Activated CD8-positive, alpha-beta memory T cell treated with anti-CD3 and anti-CD28 coated beads, Interleukin-2, amount 50 U/mL, for 4 hours (primary cell): ENCODE measurements at places on chromosomes 7 and 10.

GRCh38 chr10:52988923-52989322 is 216.3 kb upstream of the MBL2 start:
- DNase-seq, result no peak

GRCh38 chr10:35934642-35934995 is 292.5 kb upstream of the FZD8 start:
- no peak for DNase-seq

DNA sequence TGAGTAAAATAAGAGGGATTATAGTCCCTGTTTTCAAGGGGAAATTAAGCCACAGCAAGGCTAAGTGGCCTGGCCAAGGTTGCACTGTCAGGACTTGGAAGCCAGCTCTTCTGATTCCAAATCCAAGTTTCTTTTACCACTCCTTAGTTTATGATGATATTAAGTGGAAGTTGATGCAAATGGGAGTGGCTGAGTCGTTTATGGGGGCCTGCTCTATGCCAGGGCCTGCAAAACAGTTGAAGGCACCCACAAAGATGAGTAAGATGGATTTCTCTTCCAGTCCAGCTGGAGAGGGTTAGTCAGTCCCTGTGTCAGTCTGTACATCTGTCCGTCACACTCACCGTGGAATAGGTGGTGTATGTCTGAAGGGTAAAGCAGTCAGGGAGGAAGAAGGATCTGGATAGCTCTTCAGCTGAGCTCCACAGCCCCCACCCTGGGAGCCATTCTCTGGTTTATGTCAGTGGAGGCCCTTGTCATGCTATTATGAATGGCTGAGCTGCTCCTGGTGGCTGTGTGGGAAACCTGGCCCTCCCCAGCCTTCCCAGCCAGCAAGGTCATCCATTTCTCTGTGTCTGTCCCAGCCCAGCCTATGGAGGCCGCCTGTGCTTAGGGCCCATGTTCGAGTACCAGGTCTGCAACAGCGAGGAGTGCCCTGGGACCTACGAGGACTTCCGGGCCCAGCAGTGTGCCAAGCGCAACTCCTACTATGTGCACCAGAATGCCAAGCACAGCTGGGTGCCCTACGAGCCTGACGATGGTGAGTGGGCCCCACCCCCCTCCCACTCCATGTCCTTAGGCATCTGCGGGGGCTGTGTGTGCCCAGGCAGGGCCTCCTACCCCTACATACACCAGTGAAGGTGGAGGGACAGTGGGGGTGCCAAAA is 44.5 kb downstream of the TBATA start:
- DNase-seq, result no peak

DNA sequence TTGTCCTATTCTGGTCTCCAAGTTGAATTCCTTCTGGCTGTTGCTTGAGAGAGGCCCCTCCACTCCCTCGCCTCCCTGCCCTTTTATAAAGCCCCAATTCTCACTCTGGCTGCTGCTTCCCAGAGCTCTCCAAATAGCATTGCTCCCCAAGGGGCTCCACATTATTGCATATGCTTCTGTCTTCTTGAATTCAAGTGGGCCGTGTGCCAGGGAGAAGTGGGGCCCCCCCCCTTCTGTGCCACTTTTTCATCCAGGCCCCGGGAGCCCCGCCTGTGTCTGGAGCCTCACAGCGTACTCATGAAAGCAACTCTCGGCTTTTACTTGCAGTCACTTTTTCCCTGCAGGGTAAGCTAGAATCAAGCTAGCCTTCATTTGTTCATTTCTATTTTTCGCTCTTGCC is 265.1 kb downstream of the CCSER2 start:
- no peak for DNase-seq

DNA sequence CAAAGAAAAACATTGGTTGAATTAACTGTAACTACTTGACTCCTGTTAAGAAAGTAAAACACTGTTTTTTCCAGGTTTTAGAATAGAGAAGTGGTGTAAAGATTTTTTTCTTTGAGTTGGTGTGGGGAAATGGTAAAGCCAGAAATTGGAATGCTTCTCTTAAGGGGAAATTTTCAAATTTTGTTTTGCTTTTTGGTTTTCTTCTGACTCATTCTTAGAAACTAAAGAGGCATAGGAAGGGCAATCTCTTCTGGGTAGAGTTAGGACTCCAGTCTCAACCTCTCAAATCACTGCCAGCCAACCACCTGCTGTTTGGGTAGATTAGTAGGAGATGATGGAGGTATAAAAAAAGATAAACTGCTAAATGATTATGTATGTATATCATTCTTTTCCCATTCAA is 47.7 kb upstream of the STRIP2 start:
- no peak for DNase-seq

- no peak for DNase-seq
Observed at GRCh38 chr7:134298902-134299683, 17.6 kb downstream of the SLC35B4 start.

- no peak for DNase-seq
Observed at GRCh38 chr7:70920876-70921275, 211.1 kb upstream of the GALNT17 start.

- no peak for DNase-seq
Observed at GRCh38 chr10:10730471-10731043, 287.1 kb upstream of the CELF2 start.

GRCh38 chr10:1133495-1134045 is 77.4 kb downstream of the WDR37 start:
- no peak for DNase-seq

DNA sequence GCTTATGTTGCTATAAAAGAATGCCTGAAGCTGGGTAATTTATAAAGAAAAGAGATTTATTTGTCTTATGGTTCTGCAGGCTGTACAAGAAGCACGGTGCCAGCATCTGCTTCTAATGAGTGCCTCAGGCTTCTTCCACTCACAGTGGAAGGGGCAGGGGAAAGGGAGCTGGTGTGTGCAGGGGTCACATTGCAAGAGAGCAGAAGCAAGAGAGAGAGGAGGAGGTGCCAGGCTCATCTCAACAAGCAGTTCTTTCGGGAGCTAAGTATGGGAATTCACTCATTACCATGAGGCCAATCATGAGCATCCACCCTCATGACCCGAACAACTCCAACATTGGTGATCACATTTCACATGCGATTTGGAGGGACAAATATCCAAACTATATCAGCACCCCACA is 17.2 kb upstream of the SLK start:
- DNase-seq, result no peak

DNA sequence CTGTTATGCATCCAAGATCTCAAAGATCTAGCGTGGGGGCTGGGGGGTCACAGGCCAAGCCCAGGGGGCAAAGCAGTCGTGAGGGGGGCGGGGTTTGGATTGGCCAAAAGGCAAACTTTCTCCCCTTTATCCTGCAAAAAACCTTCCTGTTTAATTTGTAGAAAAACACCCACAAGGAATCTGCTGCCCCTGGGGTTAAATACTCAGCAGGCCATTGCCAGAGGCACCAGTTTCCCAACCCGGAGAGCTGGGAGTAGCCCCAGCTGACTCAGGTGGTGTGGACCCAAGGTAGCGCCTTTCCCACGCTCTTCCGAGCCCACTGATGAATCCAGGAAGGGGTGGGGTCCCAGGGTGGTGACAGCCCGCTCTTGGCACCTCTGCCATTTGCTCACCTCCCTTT is 21.4 kb downstream of the KCP start:
- DNase-seq, result no peak

DNA sequence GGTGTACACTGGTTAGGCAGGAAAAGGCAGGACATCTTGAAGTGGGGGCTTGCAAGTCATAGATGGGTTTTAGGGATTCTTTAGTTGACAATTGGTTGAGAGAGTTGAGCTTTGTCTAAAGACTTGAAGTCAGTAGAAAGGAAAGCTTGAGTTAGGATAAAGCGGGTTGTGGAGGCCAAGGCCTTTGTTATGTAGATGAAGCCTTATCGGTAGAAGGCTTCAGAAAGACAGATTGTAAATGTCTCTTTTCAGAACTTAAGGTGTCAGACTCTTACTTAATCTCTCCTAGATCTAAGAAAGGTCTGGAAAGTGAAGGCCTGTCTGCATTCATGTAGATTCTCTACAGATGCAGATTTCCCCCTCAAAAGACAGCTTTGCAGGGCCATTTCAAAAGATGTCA is 177.4 kb downstream of the HECW1 start:
- no peak for DNase-seq

DNA sequence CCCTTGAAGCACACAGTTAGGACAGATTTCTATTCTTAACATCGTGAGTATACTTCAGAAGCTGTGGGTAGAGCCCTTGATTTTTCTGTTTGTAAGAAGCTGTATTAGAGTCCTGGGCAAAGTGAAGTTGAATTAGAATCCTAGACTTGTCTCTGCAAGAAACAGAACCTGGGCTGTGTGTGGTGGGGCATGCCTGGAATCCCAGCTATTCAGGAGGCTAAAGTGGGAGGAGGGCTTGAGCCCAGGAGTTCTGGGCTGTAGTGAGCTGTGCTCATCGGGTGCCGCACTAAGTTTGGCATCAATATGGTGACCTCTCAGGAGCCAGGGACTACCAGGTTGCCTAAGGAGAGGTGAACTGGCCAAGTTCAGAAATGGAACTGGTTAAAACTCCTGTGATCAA is 183.4 kb downstream of the GNAI1 start:
- no peak for DNase-seq

- no peak for DNase-seq
Observed at GRCh38 chr10:61758433-61758832, 95.7 kb downstream of the CABCOCO1 start.

- DNase-seq, result no peak
Observed at GRCh38 chr7:129436335-129436923, 2.2 kb downstream of the STRIP2 start.

DNA sequence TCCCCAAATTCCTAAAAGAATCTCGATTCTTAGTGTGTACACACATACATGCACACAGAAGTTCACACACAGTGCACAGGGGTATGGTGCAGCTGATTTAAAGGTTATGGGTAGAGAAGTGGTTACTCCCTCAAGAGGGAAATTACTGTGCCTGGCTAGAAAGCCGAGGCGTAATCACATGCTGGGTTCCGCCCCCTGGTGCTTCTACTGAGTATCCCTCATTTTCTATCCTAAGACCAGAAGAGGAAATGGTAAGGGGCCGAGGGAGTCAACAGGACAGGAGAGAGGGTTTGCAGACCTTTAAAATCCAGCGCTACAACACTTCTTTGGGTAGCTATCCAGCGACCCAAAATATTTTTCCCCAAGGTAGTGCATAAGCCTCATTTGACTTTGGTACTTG is 147.3 kb upstream of the TMEM196 start:
- no peak for DNase-seq

DNA sequence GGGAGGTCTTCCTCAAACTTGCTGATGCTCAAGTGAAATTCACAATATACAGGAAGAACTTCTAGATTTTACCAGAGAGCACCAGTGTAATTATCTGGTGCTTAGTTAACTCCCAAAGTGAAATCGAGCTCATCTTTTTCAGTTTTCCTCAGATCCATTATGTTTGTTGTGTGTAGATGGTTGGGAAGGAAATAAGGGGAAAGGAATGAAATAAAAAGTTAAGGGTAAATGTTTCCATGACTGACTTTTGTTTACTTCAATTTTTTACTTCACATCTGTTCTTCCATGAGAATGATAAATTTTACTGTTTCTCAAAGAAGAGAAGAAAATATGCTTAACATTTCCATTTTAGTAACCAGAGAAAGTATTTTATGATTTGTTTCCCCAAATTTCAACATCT is 21.3 kb downstream of the FAM107B start:
- DNase-seq, result no peak

DNA sequence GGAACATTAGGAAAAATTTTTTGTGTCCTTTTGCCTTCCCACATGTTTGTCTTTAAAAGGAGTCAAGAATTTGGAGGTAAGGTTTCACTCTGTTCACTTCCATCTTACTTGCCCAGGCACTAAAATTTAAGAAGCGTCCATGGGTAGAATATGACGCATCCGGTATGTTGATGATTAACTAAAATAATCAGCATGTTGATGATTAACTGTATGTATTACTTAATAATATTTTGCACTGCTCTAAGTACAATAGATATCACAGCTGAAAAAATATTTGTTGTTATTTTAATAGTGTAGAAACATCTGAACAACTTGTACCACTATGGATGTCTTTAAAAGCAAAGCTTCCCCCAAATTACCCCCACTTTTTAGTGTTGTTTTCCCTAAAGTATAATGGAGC is 11.5 kb downstream of the ANKRD22 start:
- no peak for DNase-seq

DNA sequence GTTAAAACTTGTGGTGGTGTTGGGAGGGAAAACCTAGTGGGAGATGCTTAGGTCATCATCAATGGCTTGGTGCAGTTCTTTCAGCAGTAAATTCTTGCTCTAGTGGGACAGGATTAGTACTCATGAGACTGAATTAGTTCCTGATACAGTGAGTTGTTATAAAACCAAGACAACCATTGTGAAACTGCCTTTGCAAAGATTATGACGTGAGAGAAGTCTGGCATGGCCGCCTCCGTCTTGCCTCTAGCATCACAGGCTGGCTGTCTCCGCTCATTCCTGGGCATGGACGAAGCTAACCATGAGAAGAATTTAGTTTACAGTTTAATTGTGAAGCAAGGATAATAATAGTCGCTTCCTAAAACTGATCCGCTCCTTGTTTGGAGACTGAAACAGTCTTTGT is 186.4 kb downstream of the KIF20B start:
- no peak for DNase-seq

GRCh38 chr10:48497780-48498770 is 106.8 kb downstream of the ARHGAP22 start:
- no peak for DNase-seq

GRCh38 chr7:95502403-95502802 is 16.7 kb downstream of the ASB4 start:
- no peak for DNase-seq

GRCh38 chr10:97157578-97158095 is 28.1 kb downstream of the SLIT1 start:
- DNase-seq, result no peak

DNA sequence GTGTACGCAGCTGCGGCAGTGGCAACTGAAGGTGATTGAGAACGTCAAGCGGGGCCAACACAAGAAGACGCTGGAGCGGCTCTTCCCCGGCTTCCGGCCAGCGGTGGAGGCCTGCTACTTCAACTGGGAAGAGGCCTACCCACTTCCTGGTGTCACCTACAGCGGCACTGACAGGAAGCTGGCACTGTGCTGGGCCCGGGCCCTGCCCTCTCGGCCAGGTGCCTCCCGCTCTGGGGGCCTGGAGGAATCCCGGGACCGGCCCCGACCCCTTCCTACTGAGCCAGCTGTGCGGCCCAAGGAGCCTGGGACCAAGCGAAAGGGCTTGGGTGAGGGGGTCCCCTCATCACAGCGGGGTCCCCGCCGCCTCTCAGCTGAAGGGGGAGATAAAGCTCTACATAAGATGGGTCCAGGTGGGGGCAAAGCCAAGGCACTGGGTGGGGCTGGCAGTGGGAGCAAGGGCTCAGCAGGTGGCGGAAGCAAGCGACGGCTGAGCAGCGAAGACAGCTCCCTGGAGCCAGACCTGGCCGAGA is 6.5 kb downstream of the ZSWIM8 start:
- no peak for DNase-seq

GRCh38 chr7:134639061-134639460 is 7.6 kb upstream of the BPGM start:
- no peak for DNase-seq

GRCh38 chr10:12214093-12214492 is 18.1 kb downstream of the CDC123 start:
- no peak for DNase-seq

DNA sequence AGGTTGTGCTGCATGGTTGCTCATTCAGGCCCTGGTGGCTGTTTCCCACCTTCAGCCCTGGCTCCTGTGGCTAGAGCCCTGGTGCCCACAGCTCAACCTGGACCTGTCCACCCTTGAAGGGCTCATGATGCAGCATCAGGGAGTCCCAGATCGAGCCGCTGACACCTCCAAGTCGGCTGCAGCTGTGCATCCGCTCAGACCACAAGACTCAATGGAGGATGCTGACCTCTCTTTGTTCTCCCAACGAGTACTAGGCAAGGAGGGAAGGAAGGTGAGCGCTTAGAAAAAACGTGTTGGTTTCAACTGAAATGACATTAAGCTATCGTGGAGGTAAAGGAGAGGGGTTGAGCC is 9.5 kb upstream of the C10orf95 start:
- DNase-seq, result no peak
